ENCODE measurements at places on chromosomes 2 and 18.
A peak's percentile ranks its signal among the peaks of the same experiment; 100 is the strongest.

DNA sequence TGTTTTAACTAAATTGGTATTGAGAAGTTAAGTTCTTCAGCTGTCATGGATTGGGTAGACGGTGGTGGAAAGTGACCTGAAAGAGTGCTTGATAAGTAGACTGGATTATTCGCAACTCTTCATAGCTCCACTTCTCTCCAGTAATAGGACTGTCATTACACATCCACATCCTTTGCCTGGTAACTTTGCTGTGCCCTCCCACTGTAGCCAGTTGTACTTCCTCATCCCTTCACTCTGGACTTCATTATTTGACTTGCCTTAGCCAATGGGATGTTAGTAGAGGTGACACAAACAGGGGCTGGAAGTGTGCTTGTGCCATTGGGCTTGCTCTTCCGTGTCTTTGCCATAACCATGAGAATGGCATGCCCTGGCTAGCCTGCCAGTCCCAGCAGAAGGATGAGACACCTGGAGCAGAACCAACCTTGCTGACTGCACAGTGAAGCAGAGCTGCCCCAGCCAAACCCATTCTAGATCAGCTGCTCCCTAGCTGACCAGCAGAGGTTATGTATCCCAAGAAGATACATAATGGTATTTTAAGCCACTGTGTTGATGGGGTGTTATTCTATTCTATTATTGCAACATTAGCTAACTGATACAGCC, 16.9 kb downstream of the QPCT start:
- no peak for DNase-seq

- DNase-seq = no peak
These were observed 66.2 kb downstream of the HS1BP3 start for GRCh38 chr2:20584399-20585358.

- DNase-seq = no peak
These were observed 21.6 kb downstream of the KCNG2 start for GRCh38 chr18:79819064-79819967.

GRCh38 chr2:98634406-98635092, 26.2 kb downstream of the UNC50 start:
- no peak for DNase-seq

DNA sequence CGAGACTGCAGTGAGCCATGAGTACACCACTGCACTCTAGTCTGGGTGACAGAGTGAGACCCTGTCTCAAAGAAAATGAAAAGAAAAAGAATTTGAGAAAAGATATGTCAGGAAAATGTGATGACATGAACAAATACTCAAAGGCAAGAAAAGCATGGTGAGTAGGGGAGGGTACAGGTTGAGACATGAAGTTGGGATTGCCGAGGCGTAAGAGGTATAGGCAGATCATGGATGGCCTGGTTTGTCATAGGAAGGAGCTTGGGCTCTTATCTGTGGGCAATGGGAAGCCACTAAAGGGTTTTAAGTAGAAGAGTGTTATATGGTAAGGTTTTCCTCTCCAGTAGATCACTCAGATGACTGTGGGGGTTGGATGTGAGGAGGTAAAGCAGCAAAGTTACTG, 32.3 kb downstream of the SPAST start:
- no peak for DNase-seq

- DNase-seq = no peak
These were observed 84.1 kb downstream of the NDUFA10 start for GRCh38 chr2:239940861-239941570.

GRCh38 chr18:39421276-39421675, 1855.7 kb upstream of the CELF4 start:
- DNase-seq = no peak

- no peak for DNase-seq
These were observed 206.6 kb downstream of the HAUS1 start for GRCh38 chr18:46310675-46311345.

- no peak for DNase-seq
These were observed 112.2 kb downstream of the TANC1 start for GRCh38 chr2:159080641-159081040.

- no peak for DNase-seq
These were observed 51.3 kb downstream of the RNF144A start for GRCh38 chr2:6968319-6969100.

DNA sequence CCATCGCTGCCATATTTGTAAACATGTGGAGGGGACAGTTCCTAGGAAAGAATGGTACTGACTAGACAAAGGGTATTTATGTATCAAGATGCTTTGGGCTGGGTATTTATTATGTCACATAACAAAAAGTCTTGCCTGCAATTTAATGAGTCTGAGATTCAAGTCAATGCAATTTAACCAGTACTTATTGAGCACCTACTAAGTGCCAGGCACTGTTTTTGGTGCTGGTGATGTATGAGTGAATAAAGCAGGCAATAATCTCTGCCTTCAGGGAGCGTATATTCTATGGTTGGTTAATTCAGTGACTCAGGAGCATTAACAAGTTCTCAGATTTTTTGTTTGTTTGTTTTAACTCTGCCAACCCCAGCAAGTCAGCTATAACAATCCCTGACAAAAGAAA, 24.6 kb upstream of the ACVR1 start:
- DNase-seq = no peak

- no peak for DNase-seq
These were observed 1490.0 kb upstream of the NXPH2 start for GRCh38 chr2:140270224-140270623.

DNA sequence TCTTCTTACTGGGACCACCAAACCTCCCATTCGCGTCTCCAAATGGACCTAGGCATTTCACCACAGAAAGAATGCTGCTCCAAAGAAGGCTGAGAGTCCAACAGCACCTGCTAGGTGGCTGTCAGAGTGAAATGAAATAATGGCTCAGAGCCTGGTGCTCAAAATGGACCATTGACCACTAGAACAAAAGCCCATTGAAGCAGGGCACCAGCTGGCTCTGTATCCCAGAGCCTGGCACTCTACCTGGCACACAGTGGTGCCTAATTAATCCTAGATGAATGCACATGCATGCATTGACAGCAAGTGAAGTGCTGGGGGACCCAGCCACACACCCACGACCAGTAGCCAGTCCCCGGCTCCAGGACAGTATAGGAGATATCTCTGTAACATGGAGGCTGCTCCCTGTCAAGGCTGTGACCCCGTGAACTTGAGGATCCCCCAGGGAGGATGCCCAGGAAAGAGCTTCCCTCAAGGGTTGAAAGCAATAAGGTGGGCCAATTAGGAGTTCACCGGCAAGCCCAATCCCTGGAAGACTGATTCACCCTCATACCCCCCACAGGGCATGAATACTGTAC, 261.3 kb downstream of the TNS1 start:
- DNase-seq = no peak

GRCh38 chr2:113799375-113799774, 42.9 kb upstream of the SLC35F5 start:
- no peak for DNase-seq

DNA sequence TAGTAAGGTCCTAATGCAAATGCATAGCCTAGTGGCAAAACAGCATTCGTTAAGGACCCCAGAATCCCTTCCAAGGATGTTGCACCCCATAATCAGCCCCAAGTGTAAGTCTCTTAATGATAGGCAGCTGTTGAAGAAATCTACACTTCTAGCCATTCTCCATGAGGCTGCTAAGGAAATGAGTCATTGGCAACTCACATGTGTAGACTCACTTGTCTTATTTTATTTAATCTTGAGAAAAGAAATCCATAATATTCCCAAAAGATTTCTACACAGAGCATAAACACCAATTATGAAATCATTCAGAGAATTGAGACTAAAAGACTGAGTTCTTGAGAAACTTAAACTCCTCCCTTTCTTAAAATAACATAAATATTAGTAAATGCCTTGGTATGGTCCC, 52.4 kb downstream of the AKAIN1 start:
- DNase-seq = no peak

- no peak for DNase-seq
These were observed 252.8 kb upstream of the STON1 start for GRCh38 chr2:48277153-48277552.

- no peak for DNase-seq
These were observed 485.2 kb downstream of the TRIB2 start for GRCh38 chr2:13201924-13202323.

GRCh38 chr18:59536166-59536565, 161.1 kb downstream of the CCBE1 start:
- no peak for DNase-seq

- no peak for DNase-seq
These were observed 62.3 kb upstream of the KLHL29 start for GRCh38 chr2:23322567-23323197.

GRCh38 chr2:224276251-224276650, 125.7 kb downstream of the FAM124B start:
- DNase-seq = no peak

DNA sequence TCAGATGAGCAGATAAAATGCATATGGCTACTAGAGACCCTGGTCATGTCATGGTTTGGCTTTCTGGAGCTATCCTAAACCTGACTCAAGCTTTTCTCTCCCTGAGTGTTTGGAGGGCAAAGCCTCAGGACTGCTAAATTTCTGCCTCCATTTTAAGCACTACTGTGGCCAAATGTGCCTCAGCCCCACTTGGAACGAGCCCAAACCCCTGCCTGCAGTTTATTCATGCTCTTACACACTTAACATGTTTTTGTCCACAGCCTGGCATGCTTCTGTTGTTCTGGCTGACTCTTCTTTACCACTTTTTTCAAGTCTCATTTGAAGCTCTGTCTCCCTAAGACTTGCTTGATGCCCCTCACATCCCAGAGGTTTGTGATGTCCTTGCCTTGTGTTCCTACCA, 24.7 kb downstream of the MGAT5 start:
- DNase-seq = no peak

GRCh38 chr2:235141411-235142128, 189.8 kb downstream of the SH3BP4 start:
- DNase-seq = no peak

- DNase-seq = no peak
These were observed 33.6 kb downstream of the FARP2 start for GRCh38 chr2:241389697-241390096.

GRCh38 chr18:53796040-53796729, 428.3 kb downstream of the MBD2 start:
- no peak for DNase-seq

- DNase-seq = peak; percentile 28
These were observed 195.4 kb downstream of the FAM210A start for GRCh38 chr18:13530879-13531387.

DNA sequence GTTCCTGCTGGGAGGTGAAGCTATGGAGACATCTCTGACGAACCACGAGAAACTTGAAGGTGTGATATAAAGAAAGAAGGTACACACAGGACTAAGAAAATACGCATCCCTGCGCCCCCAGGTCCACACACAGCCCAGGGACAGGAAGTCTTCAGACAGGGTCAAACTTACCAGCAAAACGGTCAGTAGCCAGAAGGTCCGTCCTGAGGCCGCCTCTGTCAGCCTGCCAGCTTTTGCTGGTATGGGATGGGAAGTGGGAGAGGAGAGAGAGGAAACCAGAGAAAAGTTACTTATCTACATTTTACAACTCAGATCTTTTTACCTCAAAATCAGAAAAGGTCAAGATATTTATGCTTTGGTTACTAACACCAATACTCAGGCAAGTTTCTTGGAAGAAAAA, 47.2 kb downstream of the HDLBP start:
- no peak for DNase-seq

- DNase-seq = no peak
These were observed 10.6 kb downstream of the ZFP36L2 start for GRCh38 chr2:43215673-43216255.

DNA sequence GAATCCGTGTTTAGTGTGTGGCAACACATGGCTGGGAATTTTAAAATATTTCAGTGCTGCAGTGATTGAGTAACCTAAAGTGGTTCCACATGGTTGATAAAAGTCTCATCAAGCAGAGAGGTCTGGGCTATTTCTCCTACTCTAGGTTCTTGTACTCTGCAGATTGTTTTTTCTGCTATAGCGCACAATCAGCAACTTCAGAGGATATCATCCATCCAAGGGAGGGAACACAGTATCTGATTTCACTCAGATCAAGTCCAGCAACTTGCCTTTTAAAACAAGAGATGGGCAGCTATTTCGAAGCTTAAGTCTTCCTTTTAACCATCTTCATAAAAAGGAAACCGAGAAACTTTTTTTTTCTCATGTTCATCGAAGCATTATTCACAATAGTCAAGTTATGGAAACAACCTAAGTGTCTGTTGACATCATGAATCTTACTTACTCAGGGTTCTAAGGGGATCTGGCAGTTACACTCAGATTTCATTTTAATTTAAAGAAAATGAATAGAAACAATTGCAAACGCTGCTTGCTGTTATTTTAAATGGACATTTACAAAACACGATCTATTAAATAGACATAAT, 172.7 kb upstream of the TRIB2 start:
- DNase-seq = peak; percentile 16

GRCh38 chr2:26503231-26503880, 25.4 kb upstream of the OTOF start:
- peak; percentile 56 for DNase-seq

GRCh38 chr2:240426845-240427721, 8.4 kb upstream of the GPC1 start:
- peak; percentile 10 for DNase-seq

DNA sequence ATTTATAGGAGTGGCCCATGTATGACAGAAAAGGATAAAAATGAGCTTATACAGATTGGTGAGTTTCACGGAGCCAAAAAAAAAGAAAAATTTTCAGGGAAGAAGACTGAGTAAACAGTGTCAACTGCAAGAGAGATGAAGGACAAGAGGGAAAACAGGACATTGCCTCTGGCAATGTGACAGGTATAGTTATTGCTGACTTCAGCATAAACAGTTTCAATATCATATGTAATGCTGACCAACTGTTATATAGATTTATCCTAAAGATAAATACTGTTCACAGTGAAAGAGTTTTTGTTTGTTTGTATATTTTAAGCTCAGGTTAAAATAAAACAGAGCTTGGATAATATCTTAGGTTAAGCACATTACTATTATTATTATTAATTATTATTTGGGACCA, 98.0 kb upstream of the FSIP2 start:
- no peak for DNase-seq

DNA sequence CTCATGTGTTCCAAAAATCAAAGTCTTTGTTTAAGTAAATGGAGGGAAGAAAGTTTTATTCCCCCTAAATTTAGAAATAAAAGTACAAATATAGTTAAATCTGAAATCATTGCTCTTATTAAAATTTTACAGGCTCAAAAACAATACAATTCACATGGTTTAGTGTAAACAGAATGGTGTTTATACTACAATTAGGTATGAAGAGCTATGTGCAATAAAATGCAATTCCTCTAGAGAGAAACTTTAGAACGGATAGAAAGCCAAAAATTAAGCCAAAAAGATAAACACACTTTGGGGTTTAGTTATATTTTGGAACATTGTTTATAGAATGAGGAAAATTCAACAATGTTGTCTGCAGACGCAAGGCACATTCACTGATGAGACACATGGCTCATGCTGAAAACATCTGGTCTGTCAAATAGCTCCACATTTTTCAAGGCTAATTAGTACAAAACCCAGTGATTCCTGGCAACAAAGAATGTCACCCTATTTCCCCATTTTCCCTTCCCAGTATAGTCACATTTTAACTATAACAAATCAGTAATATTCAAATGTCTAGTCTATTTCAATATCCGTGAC, 103.3 kb downstream of the EXOC6B start:
- DNase-seq = no peak

GRCh38 chr2:205800773-205801172, 118.5 kb downstream of the NRP2 start:
- no peak for DNase-seq

GRCh38 chr18:29034113-29034856, 857.4 kb upstream of the CDH2 start:
- DNase-seq = no peak

- DNase-seq = no peak
These were observed 948.0 kb downstream of the DSC3 start for GRCh38 chr18:30094556-30094955.

Data from NCI-H345 (cell line).